ACHN (cell line): ENCODE measurements at places on chromosomes 16 and 17.

DNA sequence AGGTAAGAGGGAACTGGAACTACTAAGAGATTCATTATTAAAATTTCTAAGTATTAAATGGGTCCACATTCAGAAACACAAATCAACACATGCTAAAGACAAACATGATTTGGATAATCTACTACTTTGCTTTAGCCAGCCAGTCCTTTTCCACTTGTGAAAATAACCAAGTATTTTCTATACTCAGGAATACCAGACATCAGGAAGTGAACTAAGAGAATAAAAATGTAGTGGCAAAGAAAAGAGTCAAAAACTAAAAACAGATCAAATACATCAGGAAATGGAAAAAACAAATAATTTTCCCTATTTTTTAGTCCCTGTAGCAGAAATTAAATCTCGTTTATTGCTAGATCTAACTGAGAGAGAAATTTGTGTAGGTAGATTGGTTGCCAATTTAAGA lies 78.0 kb downstream of the MYO1D start:
- DNase-seq: no peak

- DNase-seq: no peak
These were observed 12.4 kb downstream of the TAT start for GRCh38 chr16:71564335-71564967.

DNA sequence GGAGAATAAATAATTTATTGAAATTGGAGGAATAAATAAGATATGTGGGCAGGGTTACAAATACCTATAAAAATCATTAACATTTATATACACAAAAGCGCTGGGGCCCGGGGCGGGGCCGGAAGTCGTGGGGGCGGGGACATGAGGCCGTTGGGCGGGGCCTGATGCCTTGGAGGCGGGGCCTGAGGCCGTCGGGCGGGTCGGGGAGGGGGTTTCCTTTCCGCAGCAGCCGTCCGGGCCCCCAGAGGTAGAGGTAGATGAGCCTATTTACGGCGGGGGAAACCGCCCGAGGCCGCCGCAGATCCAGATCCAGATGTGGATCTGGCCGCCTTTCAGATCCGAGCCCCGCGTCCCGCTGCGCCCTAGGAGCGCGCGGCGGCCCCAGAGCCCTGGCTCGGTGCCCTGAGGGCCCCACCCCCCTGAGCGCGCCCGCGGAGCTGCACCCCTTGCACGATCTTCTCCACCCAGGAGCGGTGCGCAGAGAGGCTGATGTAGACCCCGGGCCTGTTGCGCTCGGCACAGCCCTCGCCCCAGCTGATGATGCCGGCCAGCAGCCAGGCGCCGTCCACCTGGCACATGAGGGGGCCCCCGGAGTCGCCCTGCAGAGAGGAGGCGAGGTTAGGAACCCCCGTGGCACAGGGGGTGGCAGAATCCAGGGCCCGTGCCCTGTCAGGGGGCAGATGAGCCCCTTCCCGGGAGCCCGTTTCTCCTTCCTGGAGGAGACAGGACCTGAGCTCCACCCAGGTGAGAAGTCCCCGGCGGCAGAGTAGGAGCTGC lies 5.1 kb downstream of the PRSS22 start:
- no peak for DNase-seq

GRCh38 chr17:33073416-33073815 lies 81.8 kb downstream of the SPACA3 start:
- no peak for DNase-seq
